Occipital lobe (tissue), 3 donors: ENCODE measurements at places on chromosomes 16 and 17. TPM values are rescaled to one million over a fixed set of nuclear protein-coding genes. Genes with fewer than 3 reads are reported as not detected.

BAIAP3 gene
- total RNA-seq, result 5.8 TPM

GRCh38 chr17:76022285-76022684 lies 4.8 kb downstream of the EVPL start:
- DNase-seq, result no peak

- DNase-seq, result no peak
Observed at GRCh38 chr16:70430667-70431536, 8.0 kb downstream of the ST3GAL2 start.

- DNase-seq, result no peak
Observed at GRCh38 chr16:73025151-73025855, 22.6 kb downstream of the ZFHX3 start.

DNA sequence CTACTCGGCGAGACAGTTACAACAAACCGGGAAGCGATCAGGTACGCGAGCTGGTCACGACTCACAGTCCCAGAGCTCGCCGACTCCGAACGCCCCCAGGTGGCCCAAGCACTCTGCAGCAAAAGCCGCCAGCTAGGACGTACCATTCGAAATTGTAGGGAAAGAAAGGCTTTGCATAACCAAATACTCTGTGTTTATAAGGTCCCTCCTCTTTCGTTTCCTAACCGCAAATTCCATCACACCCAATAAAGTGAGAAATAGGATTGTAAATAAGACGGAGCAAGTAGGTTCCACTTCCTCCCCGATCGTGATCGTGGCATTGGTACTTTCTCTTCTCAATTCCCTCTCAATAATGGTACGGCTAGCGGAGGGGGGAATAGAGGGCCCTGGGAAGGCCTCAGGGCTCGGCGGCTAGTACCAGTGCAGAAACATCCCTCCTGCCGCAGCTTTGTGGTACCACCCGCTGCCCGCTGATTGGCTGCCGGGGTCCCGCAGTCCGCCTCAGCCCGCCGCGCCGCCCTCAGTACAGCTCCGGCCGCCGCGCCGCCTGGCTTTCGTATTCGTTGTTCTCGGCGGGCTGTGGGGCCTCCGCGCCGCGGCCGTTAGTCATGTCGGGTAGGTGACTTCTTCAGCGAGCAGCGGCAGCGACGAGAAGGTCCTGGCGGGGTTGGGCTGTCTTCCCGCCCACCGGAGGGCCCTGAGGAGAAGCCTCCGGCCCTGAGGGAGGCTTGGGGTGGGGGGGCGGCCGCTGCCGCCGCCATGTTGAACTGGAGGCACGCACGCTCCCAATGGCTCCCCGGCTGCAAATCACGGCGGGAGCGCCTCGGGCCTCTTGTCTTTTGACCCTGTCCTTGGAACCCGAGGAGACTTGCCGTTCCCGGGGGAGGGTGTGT lies at the start of gene TAF15:
TAF15 (plus strand) TSS at position 523 of the 893 bp plus-strand sequence; CDS start at position 609, 86 bp downstream.
- DNase-seq, result peak; percentile 95

DNA sequence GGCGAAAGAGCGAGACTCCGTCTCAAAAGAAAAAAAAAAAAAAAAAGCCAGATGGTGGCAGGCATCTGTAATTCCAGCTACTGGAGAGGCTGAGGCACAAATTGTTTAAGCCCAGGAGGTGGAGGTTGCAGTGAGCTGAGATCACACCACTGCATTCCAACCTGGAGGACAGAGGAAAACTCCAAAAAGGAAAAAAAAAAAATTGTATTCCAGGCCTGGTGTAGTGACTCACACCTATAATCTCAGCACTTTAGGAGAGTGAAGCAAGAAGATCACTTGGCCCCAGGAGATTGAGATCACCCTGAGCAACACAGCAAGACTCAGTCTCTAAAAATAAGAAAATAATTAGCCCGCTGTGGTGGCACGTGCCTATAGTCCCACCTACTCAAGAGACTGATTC lies 20.1 kb downstream of the HBQ1 start:
- no peak for DNase-seq

DNA sequence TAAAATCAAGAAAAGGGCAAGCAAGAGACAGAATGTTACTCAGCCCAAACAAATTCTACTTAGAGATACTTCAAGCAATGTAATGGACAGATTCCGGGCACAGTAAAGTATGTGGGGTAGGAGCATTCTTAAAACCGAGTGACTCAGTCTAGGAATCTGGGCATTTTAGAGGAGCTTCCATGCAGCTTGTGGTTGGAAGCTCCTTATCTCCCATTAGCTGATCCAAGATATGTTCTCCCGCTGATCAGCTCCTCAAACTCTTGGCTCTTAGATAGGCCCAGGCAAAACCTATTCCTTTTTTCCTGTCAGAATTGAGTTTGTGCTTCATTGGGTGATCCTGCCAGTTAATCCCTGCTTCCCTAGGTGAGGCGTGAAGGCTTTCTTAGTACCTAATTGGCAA lies 303.3 kb downstream of the CEP112 start:
- no peak for DNase-seq
